Right forelimb (tissue), 1 donor: ENCODE measurements at places on chromosomes 2 and 18.

- no peak for DNase-seq
Observed at GRCh38 chr18:51007790-51008139, 22.2 kb upstream of the SMAD4 start.

GRCh38 chr2:47088371-47089082 lies 66.6 kb downstream of the STPG4 start:
- DNase-seq, result no peak

DNA sequence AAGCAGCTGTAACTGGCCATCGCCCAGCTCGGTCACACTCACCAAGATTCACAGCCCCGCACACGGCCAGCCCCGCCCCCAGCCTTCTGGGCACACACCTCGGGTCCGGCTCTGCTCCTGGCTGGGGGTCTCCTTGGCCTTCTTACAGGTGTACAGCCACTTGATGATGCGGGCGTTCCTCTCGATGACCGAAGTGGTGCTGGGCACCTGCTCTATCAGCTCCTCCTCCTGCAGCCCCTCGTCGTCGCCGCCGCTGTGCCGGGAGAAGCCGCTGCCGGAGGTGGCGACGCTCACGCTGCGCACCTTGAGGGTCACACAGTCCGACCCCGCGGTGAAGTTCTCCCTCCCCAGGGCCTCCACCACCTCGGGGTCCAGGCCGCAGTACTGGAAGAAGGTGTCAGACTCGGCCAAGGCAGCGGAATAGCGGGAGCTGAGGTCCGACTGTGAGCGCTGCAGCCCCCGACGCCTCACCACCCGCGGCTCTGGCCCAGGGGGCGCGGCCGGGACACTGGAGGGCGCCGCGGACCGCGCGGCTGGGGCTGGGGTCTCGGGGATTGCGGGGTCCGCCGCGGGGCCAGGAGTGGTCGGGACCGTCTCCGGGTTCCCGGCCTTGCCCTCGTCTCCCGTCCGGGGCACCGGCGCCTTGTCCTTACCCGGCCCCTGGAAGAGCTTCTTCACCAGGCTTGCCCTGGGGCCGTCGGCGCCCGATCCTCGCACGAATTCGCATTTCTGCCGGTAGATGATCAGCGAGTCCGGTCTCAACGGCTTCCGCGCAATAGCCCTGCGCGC lies 769 bp downstream of the FAM110C start:
- DNase-seq, result no peak

- no peak for DNase-seq
Observed at GRCh38 chr2:10650761-10651160, 39.0 kb downstream of the NOL10 start.

DNA sequence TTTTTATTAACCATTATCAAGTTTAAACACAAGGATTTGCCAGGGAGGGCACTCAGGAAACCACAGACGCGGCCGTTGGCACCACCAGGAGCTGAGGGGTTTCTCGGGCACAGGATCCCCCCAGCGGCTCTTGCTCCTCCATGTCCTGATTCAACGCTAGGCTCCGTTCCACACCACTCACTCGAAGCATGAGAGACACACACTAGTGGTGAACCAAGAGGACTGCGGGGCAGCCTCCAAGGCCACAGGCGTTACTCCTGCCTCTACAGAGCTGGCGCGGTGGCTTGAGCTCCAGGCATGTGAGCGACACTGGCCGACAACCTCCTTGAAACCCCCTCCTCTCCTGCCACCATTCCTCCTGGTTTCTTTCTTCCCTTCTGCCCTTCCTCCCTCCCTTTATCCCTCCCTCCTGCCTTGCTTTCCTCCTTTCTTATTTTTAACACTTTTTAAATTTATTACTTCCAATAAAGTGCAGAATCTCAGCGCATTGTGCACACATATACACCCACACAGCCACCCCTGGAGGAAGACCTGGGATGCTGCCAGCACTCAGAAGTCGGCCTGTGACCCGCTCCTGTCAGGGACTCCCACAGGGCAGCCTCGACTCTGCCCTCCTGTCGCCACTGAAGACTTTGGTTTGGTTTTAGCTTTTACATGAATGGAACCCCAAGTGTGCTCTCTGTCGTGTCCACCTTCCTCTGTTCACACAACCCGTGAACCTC lies 21.7 kb downstream of the COX7A2L start:
- no peak for DNase-seq

DNA sequence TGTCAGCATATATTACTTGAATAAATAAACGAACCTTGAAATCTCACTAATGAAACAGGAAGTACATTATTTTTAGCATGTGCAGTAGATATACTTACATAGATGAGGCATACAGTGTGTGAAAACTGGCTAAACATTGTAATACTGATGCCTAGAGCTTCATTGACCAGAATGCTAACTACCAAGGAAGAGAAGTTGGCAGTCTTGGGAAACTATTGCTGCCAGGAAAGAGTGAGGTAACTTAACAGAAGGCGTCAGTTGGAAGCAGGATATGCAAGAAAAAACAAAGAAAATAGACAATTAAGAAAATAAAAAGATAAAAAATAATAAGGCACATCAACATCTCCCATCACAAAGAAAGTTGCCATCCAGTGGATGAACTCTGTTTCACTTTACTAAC lies 963.0 kb downstream of the TDRD15 start:
- no peak for DNase-seq

GRCh38 chr18:70332694-70333093 lies 43.8 kb downstream of the SOCS6 start:
- DNase-seq, result no peak

DNA sequence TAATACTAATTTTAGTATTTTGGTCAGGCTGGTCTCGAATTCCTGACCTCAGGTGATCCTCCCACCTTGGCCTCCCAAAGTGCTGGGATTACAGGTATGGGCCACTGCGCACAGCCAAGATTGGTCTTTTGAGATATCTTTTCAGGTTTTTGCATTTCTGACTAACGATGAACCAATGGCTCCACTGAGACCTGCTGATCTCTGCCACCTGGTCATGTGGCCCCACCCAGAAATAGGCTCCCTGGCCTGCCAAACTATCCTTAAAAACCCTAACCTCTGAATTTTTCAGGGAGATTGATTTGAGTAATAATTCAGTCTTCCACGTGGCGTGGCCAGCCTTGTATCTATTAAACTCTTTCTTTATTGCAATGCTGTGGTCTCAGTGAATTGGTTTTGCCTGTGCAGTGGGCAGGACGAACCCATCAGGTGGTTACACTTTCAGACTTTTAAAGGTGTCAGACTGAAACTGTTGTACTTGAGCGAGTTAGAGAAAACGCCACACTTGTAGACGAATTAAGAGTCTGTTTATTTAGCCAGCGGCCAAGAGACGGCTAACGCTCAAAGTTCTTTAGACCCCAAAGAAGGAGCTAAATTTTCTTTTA lies 85.8 kb upstream of the MSH6 start:
- no peak for DNase-seq

- no peak for DNase-seq
Observed at GRCh38 chr2:137031731-137032130, 266.4 kb downstream of the THSD7B start.

DNA sequence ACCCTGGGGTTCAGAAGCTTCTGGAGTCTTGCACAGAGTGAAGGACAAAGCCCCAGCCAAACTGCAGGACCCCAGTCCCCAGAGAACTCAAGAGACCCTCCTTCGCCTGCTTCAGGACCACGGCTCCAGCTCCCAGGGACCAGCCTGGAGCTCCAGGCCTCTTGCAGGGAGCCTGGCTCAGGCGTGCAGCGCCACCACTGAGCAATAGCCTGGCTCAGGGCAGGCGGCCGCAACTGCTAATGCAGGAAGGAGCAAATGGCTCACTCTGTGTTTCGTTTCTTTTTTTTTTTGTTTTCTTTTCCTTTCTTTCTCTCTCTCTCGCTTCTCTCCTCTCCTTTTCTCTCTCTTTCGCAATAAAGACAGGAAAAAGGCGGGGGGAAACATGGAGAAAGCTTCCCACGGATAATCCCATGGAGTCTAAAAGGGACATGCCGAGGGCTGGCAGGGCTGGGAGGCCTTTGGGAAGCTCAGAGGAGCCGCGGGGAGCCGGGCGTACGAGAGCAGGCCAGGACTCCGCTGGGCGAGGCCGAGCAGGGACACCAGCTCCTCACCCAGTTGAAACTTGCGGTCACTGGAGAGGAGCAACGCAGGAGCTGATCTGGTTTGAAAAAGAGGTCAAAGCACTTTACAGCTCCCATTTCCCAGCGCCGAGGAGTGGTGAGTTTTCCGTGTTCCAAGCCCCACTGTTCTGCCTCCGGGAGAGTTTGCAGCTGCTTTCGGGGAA lies 244.8 kb downstream of the TWIST2 start:
- no peak for DNase-seq

GRCh38 chr2:160510617-160511016 lies 17.0 kb upstream of the RBMS1 start:
- DNase-seq, result no peak

DNA sequence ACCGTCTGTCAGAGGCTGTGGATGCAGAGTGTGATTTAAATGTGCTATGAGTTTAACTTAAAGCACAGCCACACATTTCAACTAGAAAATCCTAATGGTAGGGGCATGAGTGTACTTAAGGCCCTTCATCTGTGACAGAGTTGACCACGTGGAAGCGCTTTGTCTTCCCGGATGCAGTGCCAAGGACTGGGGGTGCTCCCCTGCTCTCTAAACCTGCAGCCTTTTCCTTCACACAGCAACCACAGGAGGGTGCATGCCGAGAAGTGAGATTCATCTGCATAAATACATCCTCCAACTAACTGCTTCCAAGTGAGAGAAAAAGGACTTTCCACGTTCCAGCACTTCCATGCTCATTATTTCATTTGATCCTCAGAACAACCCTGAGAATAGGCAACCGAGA lies 149.6 kb downstream of the MYT1L start:
- no peak for DNase-seq

DNA sequence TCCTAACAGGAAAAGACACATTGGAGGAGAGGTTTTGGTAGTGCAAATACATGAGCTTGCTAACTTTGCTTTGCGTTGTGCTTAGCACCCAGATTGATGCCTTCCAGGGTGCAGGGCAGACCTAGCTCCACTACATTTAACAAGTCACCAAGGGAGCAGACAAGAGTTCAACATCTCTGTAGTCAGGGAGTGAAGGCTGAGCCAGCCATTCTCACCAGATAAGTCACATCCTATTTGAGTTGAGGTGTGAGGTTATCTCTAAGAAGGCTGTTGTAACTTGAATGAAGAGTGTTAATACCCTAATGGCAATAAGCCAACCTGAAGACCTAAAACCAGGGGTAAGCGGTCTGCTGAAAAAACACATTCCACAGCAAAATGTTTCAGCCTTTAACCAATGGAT lies 69.6 kb upstream of the DSEL start:
- no peak for DNase-seq

GRCh38 chr2:176561706-176562105 lies 292.5 kb downstream of the MTX2 start:
- DNase-seq, result no peak

DNA sequence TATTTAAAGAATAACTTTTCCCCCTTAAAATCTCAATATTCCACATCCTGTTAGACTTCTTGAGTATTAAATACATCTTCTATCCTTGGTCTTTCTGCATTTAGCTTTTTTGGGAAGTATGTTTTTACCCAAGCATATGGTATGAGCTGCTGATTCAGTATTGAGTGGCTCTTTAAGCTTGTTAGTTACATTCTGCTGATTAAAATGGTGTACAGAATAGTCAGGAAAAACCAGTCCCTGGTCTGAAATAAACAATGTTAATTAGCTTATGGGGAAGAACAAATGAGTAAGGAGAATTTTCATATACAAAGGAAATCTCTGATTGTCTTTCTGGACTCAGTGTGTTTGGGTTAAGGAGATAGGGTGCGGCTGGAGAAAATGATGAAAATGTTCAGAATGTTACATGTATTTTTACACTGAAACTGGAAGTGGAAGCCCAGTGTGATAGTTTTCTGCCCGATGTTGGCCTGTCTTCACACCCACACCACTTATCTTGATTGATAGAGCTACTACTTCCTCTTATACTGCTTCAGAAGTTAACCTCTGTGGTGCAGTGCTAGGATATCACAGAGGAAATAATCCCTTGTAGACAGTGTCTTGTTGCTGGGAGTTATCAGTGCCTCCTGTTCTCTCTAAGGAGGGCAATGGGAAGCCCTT lies 84.0 kb downstream of the MSH2 start:
- DNase-seq, result no peak

GRCh38 chr2:186220409-186220808 lies 265.7 kb upstream of the ZC3H15 start:
- no peak for DNase-seq

DNA sequence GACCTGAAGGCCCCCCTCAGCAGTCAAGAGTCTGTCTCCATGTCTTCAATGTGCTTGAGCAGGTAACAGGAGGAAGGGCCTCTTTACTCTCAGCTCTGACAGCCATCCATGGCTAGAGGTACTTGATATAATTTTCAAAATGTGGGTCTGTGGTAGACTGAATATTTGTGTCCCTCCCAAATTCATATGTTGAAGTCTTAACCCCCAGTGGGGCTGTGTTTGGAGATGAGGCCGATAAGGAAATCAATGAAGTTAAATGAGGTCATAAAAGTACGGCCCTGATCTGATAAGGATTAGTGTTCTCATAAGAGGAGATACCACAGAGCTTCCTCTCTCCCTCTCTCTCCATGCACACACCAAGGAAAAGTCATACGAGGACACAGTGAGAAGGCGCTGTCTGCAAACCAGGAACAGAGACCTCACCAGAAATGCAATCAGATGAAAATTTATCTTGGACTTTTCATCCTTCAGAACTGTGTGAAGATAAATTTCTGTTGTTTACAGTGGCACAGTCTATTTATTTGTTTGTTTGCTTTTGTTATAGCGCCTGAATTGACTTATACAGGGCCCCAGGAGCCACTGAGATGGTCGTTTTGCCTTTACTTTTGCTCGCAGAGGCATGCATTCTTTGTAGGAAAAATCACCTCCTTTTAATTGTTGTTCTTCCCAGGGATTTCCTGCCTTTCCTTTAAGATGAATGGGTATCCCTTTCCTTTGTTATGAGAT lies 274.8 kb upstream of the TRIB2 start:
- no peak for DNase-seq

- no peak for DNase-seq
Observed at GRCh38 chr18:45820106-45820745, 5.2 kb upstream of the SIGLEC15 start.

- no peak for DNase-seq
Observed at GRCh38 chr2:27502142-27502541, 5.5 kb downstream of the GCKR start.

DNA sequence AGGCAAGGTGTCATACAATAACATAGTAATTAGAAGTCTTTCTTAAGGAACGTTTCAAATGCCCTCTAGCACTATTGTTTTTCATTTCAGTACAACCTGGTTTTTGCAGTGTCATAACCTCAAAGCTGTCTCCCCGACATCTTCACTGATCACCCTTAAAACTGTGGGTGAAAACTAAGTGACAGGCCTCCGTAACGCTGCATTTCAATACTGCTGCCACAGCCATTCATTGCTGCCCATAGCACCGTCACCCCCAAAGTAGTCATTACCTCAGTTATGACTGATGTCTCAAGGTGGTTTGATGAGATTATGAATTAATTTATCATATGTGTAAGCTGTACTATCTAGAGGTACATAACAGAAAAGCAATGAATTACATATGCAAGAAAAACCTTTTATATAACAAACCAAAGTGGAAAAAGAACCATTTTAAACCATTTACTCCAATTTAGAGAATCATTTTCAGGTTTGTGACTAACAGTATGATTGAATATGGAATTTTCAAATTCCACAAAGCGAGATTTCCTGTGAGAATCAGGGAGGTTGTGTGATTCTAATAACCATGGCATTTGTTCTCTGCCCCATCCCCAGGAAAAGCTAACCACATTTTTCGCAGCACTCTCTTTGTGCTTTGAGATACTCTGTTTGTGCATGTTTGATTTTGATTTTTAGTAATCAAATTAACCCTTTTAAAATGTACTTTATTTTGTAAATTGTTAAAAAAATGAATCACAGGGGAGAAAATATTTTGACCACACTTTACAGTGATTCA lies 263.0 kb downstream of the PTGR3 start:
- DNase-seq, result no peak
